ENCODE measurements at places on chromosomes 1 and 21.

DNA sequence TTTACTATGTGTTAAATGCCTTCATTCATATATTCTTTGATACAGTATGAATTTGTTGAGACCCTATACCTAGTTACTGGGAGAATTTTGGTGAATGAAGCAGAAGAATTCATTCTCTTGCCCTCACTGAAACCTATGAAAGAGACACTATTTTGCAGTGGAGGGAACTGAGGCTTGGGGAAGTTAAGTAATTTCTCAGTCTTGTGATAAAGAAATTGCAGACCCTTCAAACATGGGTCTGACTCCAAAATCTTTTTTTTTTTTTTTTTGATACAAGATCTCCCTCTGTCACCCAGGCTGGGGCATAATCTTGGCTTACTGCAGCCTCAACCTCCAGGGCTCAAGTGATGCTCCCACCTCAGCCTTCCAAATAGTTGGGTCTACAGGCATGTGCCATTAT is 132.1 kb downstream of the DNM3 start:
- no peak for DNase-seq

DNA sequence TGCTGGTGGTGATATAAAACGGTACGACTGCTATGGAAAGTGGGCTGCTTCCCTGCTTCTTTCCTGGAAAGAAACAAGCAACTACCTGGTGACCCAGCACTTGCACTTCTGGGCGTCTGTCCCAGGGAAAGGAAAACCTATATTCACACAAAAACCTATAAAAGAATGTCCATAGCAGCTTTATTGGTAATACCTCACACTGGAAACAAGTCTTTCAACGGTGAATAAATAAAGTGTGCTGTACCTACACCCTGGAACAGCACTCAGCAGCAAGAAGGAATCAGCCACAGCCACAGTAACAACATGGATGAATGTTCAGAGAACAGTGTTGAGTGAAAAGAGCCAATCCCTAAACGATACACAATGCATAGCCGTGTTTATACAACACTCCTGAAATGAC is 19.9 kb downstream of the SLC19A1 start:
- no peak for DNase-seq

DNA sequence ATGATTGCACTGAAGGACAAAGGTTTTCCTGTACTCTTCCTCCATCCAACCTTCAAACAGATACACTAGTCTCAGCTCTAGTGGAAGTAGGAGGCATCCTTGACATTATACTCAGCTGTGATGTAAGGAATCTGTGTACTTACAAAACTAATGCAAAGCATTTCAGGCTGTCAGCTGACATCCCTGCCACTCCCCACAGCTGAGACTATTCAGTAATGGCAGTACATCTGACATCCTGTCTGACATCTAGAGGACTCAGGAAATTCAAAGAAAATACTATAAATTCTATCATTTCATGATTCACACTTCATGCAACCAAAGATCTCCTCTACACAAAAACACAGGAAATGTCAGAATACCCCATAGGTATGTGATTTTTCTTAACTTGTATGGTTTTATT is 325.8 kb downstream of the SMYD3 start:
- peak; percentile 5 for DNase-seq

DNA sequence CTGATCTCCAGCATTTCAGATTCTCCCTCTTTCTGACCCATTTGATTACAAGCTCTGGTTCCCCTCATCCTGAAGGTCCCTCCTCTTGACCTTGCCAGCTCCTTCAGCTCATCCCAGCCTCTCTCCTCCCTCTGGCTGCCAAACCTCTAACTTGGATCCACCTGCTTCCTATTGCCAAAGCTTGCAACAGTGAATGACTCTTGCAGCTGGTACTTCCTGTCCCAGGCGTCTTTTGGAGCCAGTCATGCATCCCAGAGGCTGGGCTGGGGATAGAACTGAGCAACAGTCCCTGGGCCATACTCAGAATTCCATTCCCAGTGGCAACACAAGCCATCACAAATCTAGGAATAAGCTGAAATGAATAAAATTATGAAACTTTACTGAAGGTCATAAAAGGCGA is 27.7 kb upstream of the SPOCD1 start:
- no peak for DNase-seq

DNA sequence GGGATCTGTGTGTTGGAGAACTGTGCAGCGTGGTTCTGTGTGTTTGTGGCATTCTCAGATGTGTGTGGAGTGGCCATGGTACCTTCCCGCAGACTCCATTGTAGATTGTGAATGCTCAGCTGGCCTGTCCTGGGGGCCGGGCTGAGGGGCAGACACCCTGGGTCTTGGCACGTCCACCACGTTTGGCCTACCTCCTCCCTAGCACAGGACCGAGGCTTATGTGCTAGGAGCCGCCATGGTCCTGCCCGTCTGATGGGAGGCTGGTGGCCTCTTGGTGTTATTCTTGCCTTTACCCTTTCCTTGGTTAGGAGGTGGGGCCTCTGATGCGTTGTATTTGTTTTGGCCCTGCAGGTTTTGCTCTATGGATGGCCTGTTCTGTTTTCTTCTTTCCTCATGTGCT is 25.1 kb downstream of the SNAP47 start:
- DNase-seq = no peak

GRCh38 chr1:8091691-8092090 is 65.6 kb upstream of the ERRFI1 start:
- no peak for DNase-seq

- no peak for DNase-seq
These were observed 83.9 kb downstream of the TRABD2B start for GRCh38 chr1:47913225-47913823.

- no peak for DNase-seq
These were observed 184.9 kb downstream of the DUSP10 start for GRCh38 chr1:221557013-221557412.

DNA sequence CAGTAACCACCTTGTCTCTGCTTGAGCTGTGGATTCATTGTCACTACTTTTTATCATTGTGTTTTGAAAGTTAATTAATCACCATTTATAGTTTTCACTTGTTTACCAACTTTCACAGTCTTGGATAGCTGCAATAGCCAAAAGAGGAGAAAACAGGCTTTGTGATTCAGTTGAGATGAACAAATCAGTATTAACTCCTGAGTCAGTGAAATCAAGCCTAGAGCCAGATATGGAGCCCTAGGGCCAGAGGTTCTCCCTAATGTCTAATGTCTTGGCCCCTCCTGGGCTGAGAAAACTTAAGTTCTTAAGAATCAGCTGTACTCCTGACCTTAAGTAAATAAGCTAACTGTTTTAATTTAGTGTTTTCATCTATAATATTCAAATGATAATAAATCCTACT is 228.8 kb downstream of the DNM3 start:
- DNase-seq = no peak

DNA sequence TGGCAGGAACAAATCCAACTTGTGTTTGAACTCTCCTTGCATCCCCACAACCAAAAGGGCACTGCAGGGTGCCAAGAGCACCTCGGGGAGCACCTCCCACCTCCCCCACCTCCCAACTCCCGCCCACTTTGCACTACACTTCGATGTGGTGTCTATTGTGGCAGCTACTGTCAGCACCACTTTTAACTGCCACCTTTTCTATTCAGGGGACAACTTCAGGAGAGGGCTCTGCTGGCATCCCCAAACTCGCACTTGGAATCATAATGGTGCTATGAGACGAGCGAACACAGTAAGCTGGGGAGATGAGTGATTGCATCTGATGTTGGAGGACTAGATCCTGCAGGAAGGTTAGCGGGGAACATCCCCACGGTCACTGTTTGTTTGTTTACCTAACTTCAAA is 238.2 kb upstream of the PROX1 start:
- DNase-seq = no peak

- DNase-seq = no peak
These were observed 346.8 kb downstream of the RRAGC start for GRCh38 chr1:38512789-38513188.

DNA sequence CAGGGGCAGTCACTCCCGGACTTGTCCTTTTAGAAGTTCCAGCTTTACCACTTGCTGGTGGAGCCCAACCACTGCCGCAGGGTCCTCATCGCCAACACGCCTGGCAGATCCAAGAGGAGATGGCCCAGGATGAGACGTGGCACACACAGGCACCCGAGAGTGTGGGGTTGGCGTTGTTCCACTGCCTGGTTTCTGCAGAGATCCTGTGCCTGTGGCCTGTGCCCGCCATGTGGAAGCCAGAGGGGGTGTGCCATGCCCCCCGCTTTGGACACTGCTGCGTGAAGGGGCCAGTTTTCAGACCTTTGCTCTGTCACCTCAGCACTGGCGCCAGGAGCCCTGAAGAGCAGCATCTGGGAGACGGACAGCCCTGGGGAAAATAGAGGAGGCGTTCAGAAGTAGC is 10.8 kb downstream of the CD46 start:
- DNase-seq = no peak

DNA sequence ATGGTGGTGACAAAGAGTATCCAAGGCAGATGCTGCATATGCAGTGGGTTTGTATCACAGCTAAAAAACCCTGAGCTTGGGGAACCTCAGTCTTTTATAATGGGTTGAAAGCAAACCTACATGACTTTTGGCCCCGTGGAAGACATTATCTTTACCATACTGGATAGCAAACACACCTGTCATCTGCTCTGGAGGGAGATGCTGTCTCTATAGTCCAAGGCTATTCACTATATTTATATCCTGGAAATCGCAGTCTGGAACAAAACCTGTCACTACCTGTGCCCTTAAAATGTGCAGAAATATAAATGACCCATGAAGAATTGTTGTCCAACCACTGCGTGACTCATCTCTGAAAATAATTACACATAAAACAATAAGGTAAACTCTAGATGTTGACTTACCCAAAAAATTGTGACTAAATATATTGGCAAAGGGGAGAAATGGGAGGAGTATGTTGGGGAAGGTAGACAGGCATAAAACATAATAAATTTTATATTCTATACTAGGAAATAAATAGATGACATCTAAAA is 121.0 kb upstream of the CXADR start:
- DNase-seq = no peak

DNA sequence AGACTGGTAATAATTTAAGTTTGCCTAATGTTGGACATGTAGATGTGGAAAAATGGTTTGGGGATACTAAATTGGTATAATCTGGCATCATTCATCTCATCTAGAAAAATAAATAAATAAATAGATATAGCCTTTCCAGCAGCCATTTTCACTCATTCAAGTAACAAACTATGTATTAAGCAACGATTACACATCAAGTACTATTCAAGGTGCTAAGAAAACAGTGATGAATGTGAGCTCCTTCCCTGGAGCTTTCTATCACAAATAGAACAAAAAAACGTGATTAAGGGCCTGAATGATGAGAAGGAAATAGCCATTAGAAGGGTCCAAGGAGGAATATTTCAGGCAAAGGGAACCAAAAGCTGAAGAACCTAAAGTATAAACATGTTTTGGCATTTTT is 37.1 kb downstream of the STIL start:
- no peak for DNase-seq

GRCh38 chr1:111895469-111895868 is 94.0 kb downstream of the KCND3 start:
- no peak for DNase-seq

GRCh38 chr1:67874501-67875111 is 41.3 kb upstream of the GNG12 start:
- DNase-seq = no peak

DNA sequence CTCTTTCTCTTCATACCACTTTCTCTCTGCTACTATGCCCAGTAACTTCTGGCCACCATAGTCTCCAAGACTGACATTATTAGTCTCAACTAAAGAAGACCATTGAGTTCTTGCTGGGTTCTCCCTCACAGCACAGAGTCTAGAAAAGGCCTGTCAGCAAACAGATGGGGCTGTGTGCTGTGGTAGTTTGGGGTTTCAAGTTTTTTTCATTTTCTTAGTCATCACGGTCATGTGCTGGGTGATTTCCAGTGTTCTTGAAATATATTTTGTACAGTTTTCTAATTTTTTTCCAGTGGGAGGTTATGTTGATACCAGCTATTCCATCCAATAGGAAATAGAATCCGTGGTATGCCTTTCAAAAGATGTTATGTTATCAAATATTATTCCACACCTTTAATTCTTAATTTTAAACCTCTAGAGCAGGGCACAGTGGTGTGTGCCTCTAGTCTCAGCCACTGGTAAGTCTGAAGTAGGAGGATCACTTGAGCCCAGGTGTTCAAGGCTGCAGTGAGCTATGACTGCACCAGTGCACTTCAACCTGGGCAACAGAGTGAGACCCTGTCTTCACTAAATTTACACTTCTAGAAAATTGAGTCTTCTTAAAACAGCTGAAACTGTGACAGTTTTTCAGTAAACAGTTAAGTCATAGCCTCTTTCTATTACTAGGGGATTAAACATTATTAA is 8.3 kb downstream of the CFHR2 start:
- no peak for DNase-seq

DNA sequence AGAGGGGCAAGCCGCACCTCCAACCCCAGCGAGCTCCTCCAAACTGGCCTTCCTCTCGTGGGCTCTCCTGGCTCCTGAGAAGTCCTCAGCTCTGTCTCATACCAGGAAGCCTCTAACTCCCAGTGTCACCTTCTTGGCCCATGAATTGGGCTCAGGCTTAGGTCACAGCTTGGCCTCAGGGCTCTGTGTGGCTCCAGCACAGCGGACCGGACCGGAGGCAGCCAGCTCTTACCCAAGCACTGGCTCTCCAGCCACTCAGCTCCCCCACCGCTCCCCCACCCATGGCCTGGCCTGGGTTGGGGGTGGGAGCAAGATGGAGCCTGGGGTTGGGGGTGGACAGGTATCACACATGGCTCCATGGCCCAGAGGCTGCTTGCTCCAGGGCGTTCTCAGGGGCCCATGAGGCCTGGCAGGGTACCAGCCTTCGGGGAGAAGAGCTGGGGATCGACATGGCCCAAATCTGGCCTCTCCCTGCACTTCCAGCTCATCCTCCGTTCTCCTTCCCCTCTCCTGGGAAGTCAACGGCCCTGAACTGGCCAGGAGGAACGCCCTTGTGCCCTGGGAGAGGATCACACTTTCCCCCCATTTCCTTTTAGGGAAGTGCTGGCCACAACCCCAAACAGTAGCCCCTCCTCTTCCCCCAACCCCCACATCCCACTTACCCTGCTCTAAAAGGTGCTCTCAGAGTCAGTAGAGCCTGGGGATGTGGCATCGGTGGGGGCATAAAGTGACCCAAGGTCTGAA is 97.5 kb downstream of the CASZ1 start:
- DNase-seq = no peak

DNA sequence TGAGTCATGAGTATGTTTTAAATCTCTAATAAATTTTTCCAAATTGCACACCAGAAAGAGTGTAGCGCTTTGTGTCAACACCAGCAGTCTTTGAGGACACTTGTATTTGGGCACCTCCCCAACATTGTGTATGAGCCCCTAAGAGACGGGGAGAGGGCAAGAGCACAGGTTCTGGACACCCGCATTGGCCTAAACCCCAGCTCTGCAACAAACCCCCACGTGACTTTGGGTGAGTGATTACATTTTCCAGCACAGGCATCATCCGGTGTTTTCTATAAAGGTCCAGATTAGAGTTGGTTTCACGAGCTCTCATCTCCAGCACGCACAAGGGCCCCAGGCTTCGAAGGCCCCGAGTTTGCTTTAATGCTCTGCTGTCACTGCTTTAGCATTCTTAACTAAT is 66.3 kb upstream of the SLC45A1 start:
- no peak for DNase-seq

DNA sequence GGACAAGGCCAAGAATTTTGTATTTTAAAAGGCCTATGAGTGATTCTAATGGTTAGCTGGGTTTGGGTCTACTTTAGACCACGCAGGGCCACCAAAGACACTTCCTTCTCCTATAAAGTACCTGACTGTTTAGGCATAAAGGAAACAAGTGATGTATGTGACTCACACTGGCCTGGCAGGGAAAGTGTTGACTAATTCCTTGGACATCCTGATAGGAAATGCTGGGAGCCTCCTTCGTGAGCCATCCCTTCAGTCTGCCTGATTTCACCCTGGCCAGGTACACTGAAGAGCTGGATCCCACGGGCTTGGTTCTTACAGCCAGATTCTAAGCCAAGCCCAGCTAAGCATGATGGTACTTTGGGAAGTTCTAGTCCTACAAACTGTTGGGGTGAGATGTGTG is 100.5 kb upstream of the HMGB4 start:
- DNase-seq = no peak
